ENCODE measurements at places on chromosomes 16 and 17. TPM values are rescaled to one million over a fixed set of nuclear protein-coding genes. Genes with fewer than 3 reads are reported as not detected.

DNA sequence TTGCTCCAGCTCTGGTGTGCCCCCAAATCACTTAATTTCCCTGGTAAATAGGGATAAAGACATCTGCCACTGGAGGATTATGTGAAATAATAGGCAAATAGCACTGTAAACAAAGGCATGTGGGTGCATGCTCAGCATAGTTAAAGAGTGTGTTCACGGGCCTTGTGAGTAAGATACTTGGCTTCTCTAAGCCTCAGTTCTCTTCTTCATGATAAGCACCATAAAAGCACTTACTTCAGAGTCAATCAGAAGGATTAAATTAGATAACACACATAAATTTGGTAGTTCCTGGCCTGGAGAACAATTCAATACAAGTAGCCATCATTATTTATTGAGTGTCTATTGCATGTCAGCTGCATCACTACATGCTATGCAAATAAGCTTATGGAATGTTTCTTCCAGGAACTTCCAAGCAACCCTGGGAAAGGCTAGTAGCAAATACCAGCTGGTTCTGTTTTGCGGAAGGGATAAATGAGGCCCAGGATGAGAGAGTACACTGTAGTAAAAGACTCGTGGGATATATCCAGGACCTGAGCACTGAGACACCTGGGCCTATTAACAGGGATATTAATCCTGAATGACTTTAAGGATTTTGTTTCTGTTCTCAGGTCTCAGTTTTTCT is 14.5 kb downstream of the CCL11 start:
- no peak for DNase-seq

DNA sequence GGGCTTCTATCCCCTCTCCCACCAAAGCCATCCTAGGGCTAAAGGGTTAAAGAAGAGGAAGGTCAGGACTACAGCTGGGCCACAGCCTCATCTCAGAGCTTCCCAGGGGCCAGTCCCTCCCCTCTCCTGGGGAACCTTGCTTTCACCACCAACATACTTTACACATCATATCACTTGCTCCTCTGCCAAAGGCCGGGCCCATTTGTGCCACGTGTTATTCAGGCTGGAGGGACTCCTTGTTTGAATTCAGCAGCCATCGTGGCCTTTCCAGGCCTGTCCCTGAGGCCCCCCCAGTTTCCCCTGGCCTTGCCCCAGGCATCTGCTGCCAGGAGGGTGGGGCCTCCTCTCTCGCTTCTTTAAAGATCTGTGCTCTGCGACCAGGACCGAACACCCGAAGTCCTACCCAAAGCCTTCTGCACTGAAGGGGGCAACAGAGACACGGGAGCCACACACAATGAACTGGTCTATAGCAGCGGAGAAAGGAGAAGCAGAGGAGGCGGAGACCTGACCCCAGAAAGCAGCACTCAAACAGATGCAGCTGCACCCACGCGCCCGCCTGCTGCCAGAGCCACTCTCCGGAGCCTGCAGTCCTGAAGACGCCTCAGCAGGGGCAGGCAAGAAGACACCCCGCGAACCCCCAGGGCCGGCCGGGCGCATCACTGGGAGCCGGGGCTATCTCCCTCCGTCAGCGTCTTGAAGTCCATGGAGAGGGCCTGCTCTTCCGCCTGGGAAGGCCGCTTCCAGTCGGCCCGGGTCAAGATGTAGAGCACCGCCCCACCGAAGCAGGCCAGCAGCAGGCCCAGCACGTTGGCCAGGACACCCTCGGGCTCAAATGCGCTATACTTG is 12.1 kb downstream of the CYB561 start:
- peak; percentile 79 for DNase-seq

The GNG13 gene
- total RNA-seq = not detected

The MVP gene
- 75.5 TPM for total RNA-seq

DNA sequence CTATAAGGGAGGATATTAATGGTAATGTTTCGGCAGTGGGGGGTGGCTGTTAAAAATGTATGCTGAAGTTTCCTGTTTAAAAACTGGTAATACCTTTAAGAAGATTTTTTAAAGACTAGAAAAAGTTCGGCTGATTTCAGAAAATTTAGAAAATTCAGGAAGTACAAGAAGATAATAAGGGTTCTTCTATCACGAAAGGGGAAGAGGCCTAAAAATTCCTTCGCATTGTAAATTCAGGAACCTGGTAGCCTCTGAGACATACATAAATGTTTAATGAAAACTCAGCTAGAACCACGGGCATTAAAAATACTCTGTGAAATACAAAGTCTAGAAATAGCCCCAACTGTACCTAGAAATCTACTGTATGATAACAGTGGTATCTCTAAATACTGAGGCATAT is 181.2 kb downstream of the PARN start:
- DNase-seq = no peak

The DLX4 gene
- not detected for total RNA-seq

GRCh38 chr17:41803049-41804020 is 8.4 kb downstream of the P3H4 start:
- no peak for DNase-seq

DNA sequence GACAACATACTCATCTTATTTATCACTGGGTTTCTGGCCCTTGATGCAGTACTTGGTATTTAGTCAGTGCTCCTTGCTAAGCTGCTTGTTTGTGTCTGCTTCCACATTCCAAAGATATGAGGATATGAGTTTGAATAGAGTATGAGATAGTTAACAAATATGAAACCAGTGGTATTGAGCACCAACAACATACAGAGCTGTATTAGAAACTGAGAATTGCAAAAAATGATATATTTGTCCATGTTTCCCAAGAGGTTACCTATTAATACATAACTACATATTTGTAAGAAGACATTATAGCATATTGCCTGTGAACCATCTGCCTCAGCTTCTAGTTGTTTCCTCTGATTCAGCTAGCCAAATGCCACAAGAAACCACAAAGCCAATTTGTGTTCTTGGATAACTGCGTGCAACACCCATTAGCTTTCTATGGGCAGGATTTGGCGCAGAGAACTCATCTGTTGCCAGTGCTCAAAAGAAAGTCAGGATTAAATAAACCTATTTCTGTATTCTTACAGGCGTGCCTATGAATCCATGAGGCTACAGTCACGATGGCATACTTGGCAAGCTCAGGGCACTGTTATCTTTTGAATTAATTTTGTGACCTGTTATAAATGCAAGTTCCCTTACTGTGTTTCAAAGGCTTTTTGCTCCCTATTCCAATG is 194.4 kb downstream of the MAP2K6 start:
- DNase-seq = peak; percentile 13

- no peak for DNase-seq
Measured at GRCh38 chr17:30235386-30236296, at the start of gene SLC6A4. Gene SLC6A4, minus strand, starts transcription at chr17:30235697. Its CDS starts 13,739 bp downstream, at chr17:30221958.

GRCh38 chr17:44672479-44673093 is 16.3 kb downstream of the MEIOC start:
- DNase-seq = no peak

DNA sequence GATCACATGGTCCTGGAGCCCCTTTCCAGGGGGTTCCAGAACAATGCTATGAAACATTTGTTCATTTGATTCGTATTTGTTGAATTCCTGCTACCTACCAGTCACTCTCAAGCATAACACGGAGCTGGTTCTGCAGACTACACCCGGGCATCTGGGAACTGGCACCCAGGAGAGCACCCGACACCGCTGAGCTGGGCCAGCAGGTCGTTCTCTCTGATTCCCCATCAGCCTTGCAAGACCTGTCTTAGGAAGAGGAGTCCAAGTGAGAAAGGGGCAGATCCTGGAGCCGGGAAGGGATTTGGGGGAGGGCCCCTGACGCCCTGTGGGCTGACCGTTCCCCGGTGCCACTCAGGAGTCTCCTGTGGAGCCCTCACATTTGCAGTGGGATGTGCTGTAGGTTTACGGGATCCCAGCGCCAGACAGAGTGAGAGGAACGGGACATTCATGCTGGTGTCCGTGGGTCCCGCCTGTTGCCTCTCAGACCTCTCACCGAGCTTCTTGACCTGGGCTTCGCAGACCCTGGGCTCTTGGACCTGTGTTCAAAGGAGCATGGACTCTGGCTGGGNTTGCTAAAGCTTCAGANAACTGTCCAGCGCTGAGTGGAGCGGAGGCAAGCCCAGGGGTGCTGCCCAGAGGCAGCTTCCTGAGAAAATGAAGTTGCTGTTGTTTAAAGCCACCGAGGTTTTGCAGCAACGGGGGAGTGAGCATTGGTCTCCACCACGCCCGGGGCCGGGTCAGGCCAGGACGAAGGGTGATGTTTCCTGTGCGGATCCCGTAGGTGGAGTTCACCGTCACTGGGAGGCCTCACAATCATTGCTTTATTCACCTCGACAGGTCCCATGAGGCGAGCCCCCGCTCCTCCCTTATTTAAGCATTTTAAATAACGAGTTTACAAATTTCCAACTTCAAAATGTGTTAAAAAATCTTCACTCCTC is 49.2 kb downstream of the METRNL start:
- DNase-seq = no peak

GRCh38 chr16:14405611-14406537 is 224.2 kb downstream of the PARN start:
- DNase-seq = no peak

GRCh38 chr17:63029541-63029940 is 63.5 kb downstream of the TANC2 start:
- DNase-seq = no peak

The GUCY2D gene
- not detected for total RNA-seq

- DNase-seq = no peak
Measured at GRCh38 chr16:65195998-65196397, 74.1 kb upstream of the CDH11 start.

DNA sequence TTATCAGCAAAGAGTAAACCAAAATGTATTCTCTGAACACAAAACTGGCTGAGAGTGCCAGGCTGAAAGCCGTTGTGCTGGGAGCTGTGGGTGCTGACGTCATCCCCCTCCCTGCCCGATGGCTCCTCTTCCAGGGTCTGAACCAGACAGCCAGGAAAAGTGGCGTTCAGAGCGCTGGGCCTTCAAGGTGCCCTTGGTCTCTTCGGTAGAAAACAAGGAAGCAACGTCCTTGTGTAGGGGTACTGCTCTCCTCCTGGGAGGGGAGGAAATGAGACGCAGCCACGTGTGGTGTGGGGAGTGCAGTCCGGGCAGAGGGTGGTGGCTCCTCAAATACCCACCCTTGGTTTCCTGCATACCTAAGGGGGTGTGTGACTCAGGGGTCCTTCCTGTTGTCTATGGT is 394.7 kb downstream of the SEC14L1 start:
- no peak for DNase-seq

DNA sequence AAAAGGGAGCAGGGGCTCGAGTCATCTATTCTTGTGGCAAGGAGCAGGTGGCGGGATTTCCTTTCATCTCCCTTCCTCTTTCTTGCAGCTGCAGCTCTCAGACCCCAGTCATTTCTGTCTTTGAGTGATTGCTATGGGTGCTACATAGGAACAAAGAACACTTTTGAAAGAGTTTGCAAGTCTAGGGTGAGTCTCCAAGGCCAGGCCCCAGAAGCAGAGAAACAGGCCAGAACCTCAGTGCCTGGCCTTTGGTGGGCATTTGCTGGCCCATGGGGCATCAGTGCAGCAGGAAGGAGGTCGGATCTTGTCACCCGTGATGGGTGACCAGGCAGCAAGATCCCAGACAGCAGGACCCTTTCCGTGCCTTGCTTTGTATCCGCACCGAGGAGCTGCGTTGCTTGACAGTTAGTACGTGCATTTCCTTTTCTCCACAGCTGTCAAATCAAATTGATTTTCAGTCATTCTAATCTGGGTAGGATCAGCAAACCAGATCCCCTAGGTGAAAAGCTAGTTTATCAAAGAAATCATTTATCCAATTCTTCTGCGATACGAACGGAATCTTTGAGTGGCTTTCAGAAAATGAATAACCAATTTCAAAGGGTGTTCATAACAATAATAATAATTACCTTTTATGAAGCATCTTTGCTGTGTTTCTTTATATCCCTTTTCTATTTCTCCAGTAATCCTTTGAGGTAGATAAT is 244.6 kb upstream of the MAF start:
- no peak for DNase-seq

DNA sequence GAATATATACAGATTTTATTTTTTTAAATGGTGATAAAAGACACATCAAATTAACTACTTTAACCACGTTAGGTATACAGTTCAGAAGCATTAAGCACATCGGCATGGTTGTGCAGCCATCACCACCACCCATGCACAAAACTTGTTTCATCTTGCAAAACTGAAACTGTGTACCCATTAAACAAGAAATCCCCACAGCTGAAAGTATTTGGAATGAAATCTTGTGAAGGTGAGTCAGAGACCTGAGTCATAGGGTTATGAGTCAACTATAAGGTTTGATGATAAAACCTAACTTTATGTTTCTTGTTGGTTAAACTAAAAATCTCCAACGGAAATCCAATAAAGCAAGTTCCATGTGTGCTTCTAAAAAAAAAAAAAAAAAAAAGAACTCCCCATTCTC is 561.6 kb upstream of the PSMD7 start:
- DNase-seq = no peak

The MYBBP1A gene
- 37.9 TPM for total RNA-seq

- DNase-seq = no peak
Measured at GRCh38 chr16:75252946-75253911, 1.8 kb upstream of the BCAR1 start.

The OR2C1 gene
- total RNA-seq = not detected

- no peak for DNase-seq
Measured at GRCh38 chr16:85347213-85347591, 234.9 kb upstream of the CIBAR2 start.

The KRT17 gene
- 4.4 TPM for total RNA-seq

Data from body of pancreas (tissue), 4 donors.